ENCODE measurements at places on chromosomes 5 and 9.

- DNase-seq, result no peak
Measured at GRCh38 chr9:127502706-127503378, 51.5 kb downstream of the LRSAM1 start.

DNA sequence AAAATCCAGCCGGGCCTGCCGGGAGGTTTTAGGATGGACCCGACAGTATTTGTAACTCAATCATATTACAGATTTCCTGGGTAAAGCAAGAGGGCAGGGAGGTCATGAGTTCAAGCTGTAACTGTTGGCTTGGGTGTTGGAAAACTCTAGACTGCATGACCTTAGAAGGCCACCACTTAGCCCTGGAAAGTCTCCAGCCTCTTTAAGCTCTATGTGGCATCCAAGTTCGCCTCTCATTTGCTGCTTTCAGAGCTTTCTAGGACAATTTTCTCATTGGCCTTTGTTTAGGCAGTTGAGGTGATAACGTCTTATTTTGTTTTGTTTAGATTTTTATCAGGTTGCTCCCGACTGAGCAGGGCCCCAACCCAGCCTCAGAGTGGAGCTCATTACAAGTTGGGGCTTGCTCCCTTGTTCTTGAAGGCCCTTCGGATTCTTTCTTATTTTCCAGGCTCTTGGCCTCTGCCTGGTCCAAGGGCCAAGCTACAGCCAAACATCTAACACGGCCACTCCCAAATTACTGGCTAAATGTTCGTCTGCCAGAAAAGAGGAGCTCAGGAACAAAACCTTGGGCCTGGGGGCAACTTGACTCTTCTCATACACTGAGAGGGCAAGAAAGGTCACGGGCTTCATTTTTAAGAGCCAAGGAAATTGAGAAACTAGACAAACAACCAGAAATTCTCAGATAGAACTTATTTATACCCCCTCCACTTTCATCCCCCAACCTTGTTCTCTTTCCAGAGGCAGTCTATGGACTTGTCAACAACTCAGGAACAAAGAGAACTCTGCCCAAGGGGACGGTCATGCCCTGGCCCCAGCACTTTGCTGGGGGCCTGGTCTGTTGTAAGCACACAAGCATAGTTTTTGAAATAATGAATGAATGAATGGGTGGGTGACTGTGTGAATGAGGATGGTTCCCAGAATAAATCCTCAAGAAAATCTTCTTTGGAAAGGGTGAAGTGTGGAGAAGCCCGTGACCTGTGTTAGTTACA is 526.9 kb downstream of the BNC2 start:
- no peak for DNase-seq

DNA sequence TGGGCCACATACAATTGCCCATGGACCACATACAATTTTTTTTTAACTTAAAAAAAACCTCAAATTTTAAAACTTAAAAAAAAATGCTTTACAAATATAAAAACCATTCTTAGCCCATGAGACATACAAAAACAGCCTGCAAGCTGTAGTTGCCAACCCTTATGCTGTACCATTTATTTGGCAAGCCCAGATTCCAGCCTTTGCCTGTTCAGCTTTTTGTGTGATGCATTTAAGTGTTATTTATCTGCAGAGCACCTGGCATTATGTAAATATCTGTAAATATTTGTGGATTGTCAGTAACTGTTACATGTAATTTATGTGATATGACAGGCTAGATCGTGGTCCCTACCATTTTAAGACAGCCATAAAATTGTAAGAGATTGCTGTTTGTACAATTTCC is 32.6 kb downstream of the HEXB start:
- DNase-seq, result no peak

DNA sequence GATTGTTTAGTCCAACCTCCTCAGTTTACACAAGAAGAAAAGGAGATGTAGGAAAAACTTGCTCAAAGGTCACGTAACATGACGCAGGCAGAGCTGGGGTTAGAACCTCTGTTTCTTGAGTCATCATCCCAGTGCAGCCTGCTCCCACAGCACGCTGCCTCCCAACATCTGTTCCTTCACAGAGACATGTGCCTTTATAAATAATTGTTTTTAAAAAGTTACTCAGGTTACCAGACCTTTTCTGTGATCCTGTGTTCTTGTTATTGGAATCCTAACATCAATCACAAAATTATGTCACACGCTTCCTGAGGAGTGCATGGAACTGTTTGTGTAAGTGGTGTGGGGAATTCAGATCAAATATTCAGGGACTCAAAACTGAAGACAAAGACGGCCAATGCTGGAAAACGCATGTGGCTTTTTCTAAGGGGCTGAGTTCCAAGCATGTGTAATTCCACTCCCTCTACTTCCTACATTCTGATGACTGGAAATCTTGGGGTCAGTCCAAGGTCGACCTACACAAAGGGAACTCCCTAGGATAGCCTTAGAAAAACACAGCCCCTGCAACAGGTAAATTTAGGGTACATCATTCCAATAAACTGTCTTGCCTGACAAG is 184.3 kb downstream of the TSSK1B start:
- no peak for DNase-seq

- DNase-seq, result no peak
Measured at GRCh38 chr5:89230178-89230577, 347.2 kb upstream of the MEF2C start.

GRCh38 chr5:172765766-172766286 is 5.2 kb downstream of the DUSP1 start:
- no peak for DNase-seq

- DNase-seq, result no peak
Measured at GRCh38 chr5:157204765-157205164, 24.1 kb downstream of the ITK start.

DNA sequence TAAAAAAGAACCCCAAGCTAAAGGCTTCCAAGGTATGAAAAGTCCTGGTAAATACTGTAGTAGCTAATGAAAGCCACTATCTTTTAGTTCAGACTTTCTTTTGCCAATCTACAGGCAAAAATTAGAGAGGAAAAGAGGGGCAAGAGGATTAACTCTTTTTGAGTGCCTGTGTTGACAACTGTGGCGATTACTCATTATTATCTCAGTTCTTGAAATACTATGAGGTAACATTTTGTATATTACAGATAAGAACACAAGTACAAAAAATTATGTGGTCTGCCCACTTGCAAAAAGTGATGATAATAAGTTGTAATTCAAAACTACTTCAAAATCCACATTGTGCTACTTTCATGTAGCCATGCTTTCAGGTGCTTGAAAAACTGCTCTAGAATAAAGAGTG is 144.0 kb downstream of the DTWD2 start:
- DNase-seq, result no peak

- DNase-seq, result no peak
Measured at GRCh38 chr5:179153921-179154345, 93.8 kb downstream of the ZNF354C start.

DNA sequence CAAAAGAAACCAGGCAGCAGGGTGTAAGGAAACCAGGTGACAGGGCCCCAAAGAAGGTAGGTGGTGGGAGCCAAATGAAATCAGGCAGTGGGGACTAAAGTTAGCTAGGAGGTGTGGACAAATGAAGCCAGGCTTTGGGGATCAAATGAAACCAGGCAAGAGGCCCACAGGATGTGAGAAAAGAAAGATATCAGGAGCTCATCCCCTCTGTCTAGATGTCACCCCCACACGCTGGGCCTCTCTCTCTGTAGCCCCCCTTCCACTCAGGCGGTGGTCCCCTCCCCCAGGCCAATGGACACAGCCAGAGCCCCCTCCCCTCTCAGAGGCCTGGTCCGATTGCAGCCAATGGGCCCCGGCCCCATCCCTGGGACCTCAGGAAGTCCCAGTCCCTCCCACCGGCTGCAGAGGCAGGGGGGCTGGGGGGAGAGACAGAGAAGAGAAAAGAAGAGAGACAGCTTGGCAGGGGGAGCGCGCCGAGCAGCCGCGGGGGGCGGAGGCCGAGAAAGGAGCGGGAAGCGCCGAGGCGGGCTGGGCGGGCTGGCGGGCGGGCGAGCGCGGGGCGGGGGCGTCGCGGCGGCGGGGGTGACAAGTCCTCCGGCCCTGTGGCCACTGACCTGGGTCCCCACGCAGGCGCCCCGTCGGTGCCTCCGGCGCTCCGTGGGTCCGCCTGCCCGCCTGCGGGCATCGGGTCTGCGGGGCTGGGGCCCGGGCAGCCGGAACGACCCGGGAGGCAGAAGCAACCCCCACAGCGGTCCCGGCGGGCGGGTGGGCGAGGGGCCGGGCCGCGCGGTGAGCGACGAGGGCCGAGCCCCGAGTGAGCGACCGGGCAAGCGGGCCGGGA is 11.9 kb downstream of the CNTFR start:
- no peak for DNase-seq

DNA sequence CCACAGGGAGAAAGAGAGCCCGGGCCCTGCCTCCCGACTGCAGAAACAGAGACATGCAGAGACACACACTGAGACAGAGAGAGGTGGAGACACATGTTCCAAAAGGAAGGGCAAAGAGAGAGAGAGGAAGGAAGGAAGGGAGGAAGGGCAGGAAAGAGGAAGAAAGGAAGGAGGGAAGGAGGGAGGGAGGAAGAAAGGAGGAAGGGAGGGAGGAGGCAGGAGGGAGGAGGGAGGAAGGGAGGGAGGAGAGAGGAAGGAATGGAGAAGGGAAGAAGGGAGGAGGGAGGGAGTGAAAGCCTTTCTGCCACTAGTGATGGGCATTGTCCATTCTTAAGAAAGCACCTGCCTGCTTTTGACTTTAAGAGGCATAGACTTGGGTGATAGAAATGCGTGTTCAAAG is 31.8 kb upstream of the FIBCD1 start:
- no peak for DNase-seq

- DNase-seq, result no peak
Measured at GRCh38 chr9:112853882-112854585, 36.6 kb downstream of the SLC46A2 start.

GRCh38 chr5:133821311-133821741 is 147.1 kb downstream of the C5orf15 start:
- no peak for DNase-seq

DNA sequence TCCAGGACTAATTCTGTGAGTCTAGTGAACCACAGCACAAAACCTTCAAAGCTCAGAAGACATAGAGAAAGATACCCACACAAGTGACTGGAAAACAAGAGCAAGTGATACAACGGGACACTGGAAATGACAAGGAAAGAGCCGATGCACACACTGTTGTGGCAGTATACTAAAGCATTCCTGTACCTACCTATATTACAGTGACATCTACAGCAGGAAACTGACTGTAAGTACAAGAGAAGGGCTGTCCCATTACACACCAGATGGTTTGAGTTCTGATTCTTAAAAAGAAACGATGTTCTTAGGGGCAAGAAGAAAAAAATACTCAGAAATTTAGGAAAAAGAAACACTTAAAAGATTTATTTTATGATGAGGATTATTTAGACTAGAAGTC is 18.5 kb downstream of the TMEM245 start:
- no peak for DNase-seq

- DNase-seq, result no peak
Measured at GRCh38 chr5:133145436-133146170, 93.8 kb downstream of the HSPA4 start.

DNA sequence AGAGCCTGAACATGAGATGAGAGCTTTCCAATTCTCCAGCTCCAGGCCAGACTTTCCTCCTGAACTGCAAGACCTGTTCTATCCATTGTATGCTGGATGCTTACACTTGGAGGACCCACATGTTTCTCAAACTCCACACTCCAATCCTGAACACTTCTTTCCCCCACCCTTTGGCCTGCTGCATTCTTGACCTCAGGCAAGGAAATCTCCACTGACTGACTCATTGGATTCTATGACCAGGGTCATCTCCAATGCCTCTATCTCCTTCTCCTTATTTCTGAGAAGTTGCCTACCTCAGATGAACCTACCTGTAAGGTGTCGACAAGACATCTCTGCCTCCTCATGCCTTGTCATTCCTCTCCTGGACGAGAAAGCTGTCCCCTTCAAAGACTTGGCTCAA is 153.6 kb downstream of the CRB2 start:
- no peak for DNase-seq

- DNase-seq, result no peak
Measured at GRCh38 chr9:117677572-117677971, 26.6 kb upstream of the TLR4 start.

- no peak for DNase-seq
Measured at GRCh38 chr9:73114958-73115357, 36.7 kb upstream of the ANXA1 start.

GRCh38 chr5:132162945-132163344 is 64.7 kb downstream of the P4HA2 start:
- no peak for DNase-seq

DNA sequence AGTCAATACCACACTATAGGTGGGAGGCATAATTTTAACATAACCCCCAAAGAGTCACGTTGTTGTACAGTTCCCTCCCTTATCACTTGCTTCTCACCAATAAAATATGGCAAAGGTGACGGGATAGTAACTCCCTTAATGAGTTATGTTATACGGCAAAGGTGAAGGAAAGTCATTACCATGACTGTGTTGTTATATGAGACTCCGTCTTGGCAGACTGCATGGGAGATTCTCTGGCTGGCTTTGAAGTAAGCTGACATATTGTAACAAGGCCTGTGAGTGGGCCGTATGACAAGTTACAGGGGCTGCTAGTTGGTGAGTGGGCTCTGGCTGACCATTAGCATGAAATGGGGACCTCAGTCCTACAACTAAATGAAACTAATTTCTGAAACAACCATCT is 366.4 kb upstream of the FTMT start:
- no peak for DNase-seq

DNA sequence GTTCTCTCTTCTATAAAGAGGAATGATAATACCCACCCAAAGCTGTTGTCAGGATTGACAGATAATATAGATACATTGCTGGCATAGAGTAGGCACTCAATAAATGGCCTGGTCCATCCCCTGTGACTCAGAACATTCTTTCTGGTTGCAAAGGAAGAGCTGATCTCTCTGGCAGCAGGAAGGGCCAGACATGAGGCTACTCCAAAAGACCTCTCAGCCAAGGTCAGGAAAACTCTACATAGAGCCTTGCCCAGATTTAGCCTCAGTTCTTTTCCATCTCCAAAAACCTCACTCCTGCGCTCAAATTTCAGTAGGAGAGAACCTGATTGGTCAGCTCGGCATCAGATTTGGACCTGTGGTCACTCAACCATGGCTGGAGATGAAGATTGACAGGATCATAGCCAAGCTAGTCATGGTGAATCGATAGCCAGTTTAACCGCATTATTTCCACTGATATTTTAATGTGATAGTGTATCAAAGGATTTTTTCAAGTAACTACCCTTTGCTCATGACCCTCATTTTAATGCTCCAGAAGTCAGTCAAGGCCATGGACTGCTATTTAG is 319.6 kb downstream of the DRD1 start:
- DNase-seq, result no peak

GRCh38 chr9:113548221-113549041 is 84.9 kb downstream of the RGS3 start:
- DNase-seq, result peak; percentile 38

GRCh38 chr9:72855890-72856523 is 96.8 kb downstream of the ALDH1A1 start:
- no peak for DNase-seq

Data from stimulated activated CD4-positive, alpha-beta T cell treated with anti-CD3 and anti-CD28 coated beads, Interleukin-1b, Interleukin-23, amount 100 ng/mL, for 48 hours (primary cell).